ENCODE measurements at places on chromosomes 12 and 14.

GRCh38 chr12:58086006-58086405 is 144.6 kb downstream of the ATP23 start:
- no peak for DNase-seq

DNA sequence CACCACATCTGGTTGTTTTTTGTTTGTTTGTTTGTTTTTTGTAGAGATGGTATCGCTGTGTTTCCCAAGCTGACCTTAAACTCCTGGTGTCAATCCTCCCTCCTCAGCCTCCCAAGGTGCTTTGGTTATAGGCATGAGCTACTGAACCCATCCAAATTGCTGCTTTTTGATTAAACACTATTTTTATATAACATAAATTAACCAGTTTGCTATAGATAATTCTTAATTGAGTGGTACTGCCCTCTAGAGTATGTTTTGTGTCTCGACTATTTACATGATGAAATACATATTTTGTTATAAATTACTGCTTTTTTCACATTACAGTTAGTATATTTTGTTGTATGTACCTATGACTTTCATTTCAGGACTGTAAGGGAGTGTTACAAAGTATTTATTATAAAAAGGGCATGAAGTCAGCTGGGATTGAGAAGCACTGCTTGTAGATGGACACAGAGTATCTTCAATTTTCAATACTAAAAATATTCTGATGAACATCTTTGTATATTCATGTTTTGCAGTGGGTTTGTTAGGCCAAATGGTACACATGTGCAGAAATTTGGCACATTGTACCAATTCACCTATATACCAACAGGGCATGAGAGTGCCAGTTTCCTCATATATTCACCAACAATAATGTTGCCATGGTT is 14.9 kb upstream of the SCAF11 start:
- DNase-seq, result no peak

GRCh38 chr12:31728289-31728916 is 418 bp downstream of the AMN1 start:
- no peak for DNase-seq

GRCh38 chr12:24573621-24574020 is 375.3 kb downstream of the BCAT1 start:
- no peak for DNase-seq

DNA sequence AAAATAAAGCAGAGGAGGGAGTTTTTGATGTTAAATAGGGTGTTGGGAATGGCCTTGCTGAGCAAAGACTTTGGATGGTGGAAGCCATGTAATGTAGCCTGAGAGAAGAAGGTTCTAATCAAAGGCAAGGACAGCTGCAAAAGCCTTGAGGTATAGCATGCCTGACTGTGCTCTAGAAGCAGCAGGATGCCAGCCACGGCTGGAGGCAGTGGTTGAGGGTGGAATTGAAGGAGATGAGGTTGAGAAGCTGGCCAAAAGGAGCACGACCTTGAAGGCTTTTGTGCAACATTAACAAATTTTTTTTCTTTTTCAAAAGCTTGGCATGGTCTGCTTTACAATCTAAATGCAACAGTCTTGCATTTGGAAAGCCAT is 42.3 kb upstream of the CSRP2 start:
- no peak for DNase-seq

- no peak for DNase-seq
Observed at GRCh38 chr12:12440784-12441428, 84.0 kb downstream of the BORCS5 start.
